ENCODE measurements at places on chromosomes 4 and X. TPM values are rescaled to one million over a fixed set of nuclear protein-coding genes. Genes with fewer than 3 reads are reported as not detected.

DNA sequence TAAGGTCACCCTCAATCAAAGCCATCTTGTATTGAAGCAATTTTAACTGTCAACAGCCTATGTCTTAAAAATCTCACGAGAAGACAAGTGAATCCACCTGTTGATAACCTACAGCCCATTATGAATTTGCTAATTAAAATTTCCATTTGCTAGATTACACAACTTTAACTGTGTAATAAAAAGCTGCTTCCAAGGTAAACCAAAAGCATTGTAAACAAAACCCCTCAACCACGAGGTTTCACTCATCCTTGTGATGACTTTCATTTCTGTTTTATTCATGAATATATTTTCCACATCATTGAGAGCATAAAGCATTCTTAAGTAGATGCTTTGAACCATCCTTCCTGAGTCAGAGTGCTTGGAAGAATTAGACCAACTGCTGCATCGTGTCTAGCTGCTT lies 217.5 kb upstream of the GYPA start:
- no peak for DNase-seq

GRCh38 chrX:123525123-123525725 lies 207.6 kb downstream of the THOC2 start:
- no peak for DNase-seq

DNA sequence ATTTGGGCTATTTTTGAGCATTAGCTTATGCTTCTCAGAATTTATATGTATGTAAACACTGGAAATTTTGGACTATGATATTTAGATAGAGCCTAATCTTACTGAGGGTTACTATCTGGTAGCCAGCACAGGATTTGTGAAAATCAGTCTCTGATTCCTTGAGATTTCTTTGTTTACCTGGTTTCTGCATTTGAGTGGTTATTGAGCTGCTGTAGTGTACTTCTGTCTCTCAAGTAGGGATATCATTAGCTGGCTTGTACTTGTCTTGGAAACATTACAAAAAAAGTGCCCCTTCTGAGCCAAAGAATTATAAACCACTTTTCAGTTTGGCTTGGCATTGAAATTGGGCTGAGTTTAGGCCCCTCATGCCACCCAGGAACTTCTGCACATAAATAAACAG lies 49.7 kb downstream of the TLL1 start:
- no peak for DNase-seq

DNA sequence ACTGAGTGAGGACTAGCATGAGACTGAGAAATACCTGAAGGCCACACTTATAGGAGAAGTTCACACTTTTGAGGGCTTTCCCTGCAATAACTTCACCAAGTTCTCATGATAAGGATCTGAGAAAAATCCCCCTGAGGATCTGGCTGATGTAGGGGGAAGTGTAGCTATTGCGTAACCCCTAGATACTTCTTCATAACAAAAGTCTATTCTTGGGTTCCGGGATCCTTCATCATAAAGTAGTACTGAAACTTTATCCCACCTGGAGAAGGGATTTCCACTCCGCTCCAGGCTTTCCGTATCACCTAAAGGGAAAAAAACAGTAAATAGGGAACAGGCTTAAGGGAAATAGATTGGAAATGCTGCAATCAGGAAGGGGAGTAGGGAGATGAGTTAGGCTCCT lies 13.3 kb downstream of the USP27X start:
- no peak for DNase-seq

DNA sequence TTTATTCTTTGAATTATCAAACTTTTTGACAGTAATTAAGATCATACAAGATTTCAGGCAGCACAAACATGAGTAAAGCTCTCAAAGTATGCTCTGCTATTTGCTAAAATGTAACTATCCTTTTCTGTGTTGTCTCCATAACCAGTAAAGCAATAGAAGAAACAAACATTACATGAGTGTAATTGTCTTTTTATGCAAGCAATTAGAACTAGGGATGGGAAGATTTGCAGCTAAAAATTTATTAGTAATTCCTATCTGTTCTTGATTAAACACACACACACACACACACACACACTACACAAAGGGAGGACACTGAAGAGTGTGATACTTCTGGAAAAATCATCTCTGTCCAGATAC lies 512.9 kb downstream of the FAT4 start:
- no peak for DNase-seq

DNA sequence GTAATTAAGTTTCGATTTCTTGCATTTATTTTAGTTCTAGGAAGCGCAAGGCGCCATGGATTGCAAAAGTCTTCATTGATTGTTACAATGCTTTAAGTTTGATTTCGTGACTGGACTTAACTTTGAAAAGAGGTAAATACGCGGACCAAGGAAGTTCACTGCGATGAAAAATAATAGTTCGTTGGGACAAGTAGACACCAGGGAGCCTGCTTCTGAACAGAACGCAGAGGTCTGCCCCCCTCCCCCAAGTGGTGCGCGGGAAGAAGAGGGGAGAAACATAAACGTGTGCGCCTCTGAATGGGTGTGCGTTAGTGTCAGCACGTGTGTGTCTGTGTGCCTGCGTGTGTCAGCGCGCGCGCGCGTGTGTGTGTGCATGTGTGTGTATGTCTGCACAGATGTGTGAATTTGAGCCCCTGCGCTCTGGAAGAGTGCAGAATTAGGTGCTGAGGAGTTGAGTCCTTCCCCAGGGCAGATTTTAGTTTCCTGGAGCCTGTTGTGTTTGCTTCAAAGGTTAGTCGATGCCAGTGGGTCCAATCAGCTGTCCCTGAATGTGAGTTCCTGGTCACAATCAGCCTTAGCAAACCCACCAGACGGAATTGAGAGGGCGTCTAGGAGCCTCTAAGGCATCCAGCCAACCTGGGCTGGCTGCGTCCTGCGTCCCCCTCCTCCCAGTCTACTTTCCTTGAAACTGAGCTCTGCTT lies 5.8 kb upstream of the POU4F2 start:
- no peak for DNase-seq

- no peak for DNase-seq
Measured at GRCh38 chr4:88208156-88208555, 49.7 kb upstream of the ABCG2 start.

DNA sequence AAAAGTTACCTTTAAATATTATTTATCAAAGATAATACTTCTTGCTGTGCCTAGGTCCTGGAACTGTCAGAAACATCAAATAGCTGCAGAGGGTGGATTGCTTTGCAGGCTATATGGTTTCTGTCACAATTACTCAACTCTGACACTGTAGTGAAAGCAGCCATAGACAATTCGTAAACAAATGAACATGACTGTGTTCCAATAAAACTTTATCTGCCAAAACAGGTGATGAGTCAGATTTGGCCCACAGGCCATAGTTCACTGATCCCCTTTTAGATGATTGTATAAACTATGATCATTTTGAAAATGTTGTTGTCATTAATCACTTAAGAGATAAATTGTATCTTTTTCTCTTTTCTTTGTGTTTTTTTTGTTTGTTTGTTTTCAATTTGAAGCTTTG lies 8.4 kb upstream of the MEPE start:
- DNase-seq, result no peak

- no peak for DNase-seq
Measured at GRCh38 chrX:48683411-48683982, at the start of gene WAS. WAS (plus strand) TSS chrX:48683799; CDS start chrX:48683854, 55 bp downstream.

GRCh38 chrX:130184168-130184567 lies 12.4 kb downstream of the RAB33A start:
- DNase-seq, result no peak

Gene TRPC5OS
- not detected for total RNA-seq

Gene ZNF157
- 2.4 TPM for total RNA-seq

Gene CNKSR2
- total RNA-seq, result 20.2 TPM

Gene LAGE3
- 13.1 TPM for total RNA-seq

Gene MTM1
- total RNA-seq, result 3.8 TPM
